ENCODE measurements at places on chromosomes 2 and 18. TPM values are rescaled to one million over a fixed set of nuclear protein-coding genes. Genes with fewer than 3 reads are reported as not detected.

- no peak for DNase-seq
These were observed 7.7 kb downstream of the KCTD18 start for GRCh38 chr2:200502196-200502595.

- DNase-seq: no peak
These were observed 540.7 kb upstream of the ID2 start for GRCh38 chr2:8141079-8141707.

KIF5C gene
- 6.2 TPM for total RNA-seq

TIMM21 gene
- 30.8 TPM for total RNA-seq

DNA sequence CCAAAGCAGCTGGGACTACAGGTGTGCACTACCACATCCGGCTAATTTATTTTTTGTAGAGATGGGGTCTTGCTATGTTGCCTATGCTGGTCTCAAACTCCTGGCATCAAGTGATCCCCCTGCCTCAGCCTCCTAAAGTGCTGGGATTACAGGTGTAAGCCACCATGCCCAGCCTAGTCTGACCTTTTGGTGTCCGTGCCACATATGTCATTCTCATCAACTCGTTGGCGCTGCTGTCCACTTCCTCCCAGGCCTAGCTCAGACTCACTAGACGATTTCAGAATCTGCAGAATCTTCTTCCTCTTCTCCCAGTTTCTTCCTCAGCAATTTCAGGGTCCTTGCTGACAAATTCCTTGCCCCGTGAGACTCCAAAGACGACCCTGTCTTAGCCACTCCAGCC is 39.8 kb upstream of the DNMT3A start:
- DNase-seq: no peak

CNDP2 gene
- total RNA-seq: 95.7 TPM

GRCh38 chr2:60445684-60446179 is 107.7 kb downstream of the BCL11A start:
- DNase-seq: no peak

GRCh38 chr2:197920088-197920487 is 115.7 kb downstream of the PLCL1 start:
- DNase-seq: no peak

DNA sequence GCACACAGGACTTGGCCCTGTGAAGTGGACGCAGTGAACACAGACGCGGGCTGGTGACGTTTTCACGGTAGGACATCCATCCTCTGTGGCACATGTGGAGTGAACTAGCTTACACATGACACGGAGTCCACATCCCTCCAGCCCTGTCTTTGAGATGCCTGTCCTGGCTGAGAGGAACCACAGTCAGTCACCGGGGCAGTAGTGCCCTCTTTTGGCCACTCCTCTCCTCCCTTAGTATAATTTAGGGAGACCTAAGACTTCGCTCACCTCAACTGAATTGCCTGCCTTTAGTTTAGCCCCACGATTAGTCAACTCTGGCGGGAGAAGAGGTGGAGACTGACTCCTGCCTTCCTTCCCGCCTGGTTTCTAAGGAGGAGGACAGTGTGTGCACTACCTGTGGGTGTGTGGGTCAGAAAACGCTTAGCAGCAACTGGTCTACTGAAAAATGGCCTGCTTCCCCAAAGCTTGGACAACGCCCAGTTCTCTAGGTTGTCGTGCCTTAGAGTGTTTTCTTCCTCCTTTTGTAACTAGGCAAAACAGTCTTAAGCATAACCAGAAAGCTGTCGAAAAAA is 70.6 kb downstream of the MBP start:
- no peak for DNase-seq

TLX2 gene
- not detected for total RNA-seq

- DNase-seq: no peak
These were observed 22.0 kb downstream of the RHOB start for GRCh38 chr2:20468549-20469500.

DNA sequence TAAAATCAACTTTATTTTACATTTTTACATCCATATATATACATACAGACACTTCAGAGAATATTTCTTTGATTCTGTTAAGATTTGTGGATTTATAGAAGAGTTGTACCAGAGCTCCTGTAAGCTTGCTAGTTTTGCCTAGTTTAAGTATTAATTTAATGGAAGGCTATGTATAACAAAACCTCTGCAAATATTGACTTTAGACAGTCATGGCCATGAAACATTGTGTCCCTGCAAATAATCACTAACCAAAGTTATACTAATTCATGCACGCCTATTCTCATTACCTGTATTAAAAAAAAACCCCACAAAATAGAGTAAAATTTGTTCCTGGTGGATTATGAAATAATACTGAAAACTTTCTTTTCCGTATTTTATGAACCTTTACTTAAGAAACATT is 379.3 kb downstream of the CTNNA2 start:
- no peak for DNase-seq

DNA sequence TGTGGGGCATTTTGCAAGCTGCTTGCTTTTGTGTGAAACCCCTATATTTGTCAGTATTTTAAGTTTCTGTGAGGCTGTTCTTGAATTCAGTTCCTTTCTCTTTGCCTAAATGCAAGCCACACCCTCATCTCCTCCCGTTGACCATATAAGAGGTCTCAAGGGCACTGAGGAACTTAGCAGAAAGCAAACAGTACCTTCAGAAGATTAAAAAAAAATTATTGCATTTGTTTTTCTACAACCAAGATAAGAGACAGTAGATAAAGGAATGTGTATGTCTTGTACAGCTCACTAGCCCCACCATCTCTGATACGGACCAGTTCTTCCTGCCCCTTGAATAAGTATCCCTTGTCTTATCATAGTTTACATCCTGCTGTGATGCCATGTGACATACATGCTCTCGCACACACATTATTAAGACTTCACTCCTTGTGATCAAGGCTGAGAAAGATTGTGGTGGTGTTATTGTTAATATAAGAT is 64.2 kb downstream of the NPAS2 start:
- DNase-seq: no peak

GRCh38 chr2:170005702-170006101 is 172.2 kb upstream of the MYO3B start:
- DNase-seq: no peak

REEP1 gene
- 1.3 TPM for total RNA-seq

DNA sequence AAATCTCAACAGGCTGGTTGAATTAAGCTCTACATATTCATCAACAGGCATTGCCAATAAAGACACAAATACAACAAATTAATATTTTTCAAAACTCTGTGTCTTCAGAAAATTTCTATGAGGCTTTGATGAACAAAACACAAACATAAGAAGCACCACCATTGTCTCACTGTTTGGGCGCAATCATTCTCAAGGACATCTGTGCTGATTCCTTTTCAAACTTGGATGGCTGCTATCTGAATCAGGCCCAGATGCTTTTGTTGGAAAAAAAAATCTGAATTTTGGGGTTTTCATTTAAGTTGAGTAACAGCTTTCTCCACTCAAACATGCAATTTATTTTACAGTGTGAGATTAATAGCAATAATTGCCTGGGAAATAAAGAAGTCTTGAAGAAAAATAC is 173.8 kb downstream of the NRXN1 start:
- DNase-seq: no peak

MC2R gene
- total RNA-seq: not detected

DNA sequence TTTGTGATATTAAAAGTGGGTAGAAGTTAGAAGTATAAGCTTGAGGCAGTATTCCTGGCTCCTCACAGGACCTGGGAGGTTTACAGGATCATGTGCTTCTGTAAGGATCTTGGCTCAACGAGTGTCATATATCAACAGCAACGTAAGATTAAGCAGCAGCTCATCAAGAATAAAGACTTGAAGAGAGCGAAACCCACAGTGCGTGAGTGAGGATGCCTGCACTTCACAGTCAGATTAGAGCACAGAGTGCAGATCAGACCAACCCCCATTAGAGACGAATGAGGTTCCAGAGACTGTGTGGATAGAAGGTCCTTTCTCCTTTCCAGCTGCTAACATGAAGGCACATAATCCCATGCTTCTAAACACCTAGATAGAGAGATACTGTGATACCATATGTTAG is 1656.7 kb upstream of the NXPH2 start:
- no peak for DNase-seq

ASXL3 gene
- total RNA-seq: 3.4 TPM

- DNase-seq: no peak
These were observed 45.0 kb upstream of the DARS1 start for GRCh38 chr2:136030406-136030805.

PJVK gene
- 5.2 TPM for total RNA-seq

- DNase-seq: no peak
These were observed 225.8 kb downstream of the ALPK2 start for GRCh38 chr18:58402951-58403702.

SERPINB13 gene
- total RNA-seq: not detected

Measured in breast epithelium (tissue), 4 donors.